ENCODE measurements at places on chromosomes 6 and 20. TPM values are rescaled to one million over a fixed set of nuclear protein-coding genes. Genes with fewer than 3 reads are reported as not detected.

The LPA gene
- total RNA-seq: not detected

The PHF20 gene
- total RNA-seq: 55.3 TPM

The WFDC5 gene
- total RNA-seq: not detected

The GJA10 gene
- not detected for total RNA-seq

DNA sequence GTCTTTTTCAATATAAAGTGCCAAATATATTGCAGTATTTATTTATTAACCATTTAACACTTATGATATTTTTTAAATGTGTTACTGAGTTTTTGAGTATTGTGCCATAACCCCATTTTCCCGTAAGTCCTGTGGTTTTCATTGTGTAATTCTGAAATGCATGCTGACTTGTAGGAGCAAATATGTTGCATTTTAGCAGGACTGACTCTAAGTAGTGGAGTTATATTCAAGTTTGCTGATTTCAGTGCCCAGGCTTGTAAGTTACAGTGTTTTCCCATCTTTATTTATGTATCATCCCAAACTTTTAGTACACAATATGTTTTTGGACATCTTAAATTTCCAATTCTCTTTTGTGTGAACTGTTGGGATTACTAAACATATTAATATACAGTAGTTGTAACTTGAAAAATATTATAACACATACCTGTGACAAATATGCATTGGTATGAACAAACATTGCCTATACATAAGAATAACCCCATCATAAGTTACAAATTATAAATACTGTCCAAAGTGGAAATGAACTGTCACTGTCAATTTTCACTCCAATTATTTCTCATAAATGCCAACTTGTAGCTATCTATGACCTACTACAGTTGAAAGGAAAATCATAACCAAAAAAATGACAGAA lies 179.3 kb upstream of the RUNX2 start:
- DNase-seq: no peak

DNA sequence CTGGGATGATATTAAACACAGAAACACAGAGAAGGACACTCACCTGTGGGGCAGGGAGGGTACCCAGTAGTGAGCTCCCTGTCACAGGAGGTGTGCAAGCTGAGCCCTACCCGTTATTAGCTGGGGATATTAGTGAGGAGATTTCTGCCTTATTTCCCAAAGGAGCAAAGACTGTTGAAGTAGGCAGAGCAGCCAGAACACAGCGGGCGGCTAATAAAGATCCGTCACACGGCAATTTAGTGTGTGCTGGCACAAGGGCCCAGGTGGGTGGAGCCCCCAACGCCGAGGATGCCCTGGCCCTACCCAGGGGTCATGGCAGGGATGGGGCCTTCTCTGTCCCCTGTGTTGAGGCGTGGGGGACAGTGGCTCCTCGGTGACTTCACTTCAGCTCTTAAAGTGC lies 8.3 kb downstream of the VSTM2L start:
- no peak for DNase-seq

GRCh38 chr6:87628881-87629280 lies 38.9 kb downstream of the ORC3 start:
- DNase-seq: no peak

DNA sequence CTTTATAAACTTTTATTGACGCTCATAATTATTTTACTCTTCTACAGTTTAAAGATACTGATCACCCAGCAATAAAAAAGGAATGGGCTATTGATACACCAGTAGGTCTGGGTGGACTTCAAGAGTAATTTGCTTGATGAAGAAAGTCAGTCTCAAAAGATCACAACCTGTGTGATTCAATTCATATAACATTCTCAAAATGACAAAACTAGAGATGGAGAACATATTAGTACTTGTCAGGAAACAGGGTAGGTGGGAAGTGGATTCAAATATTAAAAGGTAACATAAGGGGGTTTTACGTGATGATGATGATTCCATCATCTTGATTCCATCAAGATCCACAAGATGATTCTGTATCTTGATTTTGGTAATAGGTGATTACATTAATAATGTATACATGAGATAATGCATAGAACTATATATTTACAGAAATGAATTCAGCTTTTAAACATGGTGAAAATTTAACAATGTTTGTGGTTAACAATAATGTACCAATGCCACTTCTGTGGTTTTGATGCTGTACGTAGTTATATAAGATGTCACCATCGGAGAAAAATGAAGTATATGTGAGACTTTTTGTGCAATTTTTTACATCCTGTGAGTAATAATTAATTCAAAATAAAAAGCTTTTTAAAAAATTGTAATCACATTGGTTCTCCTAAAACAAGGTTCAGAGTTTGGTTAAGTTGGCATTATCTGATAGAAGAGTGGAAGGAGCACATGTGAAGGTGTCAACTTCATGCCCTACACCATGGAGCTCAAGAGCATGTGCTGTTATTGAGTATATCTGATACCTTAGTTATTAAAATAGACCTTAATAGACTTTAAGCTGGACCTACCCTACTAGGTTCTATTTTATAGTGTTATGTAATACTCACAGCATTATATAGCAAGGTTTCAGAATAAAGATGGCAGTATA lies 66.3 kb upstream of the DYNLRB1 start:
- DNase-seq: no peak

DNA sequence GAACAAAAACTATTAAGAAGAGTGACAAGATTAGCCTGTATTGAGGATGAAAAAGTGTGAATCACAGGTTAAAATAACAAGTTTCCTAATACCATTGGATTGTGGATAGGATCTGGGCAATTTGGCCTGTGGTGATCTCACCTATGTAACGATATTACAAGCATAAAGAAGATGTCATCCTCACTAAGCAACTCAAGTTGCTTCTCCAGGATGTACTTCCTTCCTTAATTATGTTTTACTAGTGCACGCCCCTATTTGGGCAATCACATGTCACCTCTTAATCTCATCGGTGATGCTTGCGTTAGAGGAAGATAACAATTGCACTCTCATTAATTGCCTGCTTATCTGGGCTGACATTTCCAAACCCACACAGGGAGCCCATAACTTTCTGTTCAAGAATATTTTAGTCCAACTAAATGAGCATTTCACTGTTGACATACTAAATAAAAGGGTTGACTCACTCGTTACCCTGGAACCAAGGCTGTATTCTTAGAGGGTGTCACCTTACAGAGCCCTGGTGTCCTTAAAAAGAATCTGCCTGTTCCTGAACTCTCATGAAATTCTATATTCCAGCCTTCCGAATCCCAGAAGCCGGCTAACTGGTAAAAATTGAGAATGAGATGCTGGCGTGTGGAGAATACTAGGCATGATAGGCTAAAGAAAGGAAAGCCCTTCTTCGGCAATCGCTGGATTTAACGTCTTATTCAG lies 88.2 kb upstream of the ATXN1 start:
- no peak for DNase-seq
